A375 (cell line): ENCODE measurements at places on chromosomes 11 and 22. TPM values are rescaled to one million over a fixed set of nuclear protein-coding genes. Genes with fewer than 3 reads are reported as not detected.

PLA2G3 gene
- 0.23 and 0.34 TPM in 2 replicates for total RNA-seq

GAL3ST3 gene
- 0.30 and 0.34 TPM in 2 replicates for total RNA-seq

DRD2 gene
- 1.1 and 1.8 TPM in 2 replicates for total RNA-seq

TMEM191B gene
- total RNA-seq: 0.23 TPM in 1 of 2 replicates, not detected in the other

TPBGL gene
- total RNA-seq: not detected in 2 replicates

C11orf16 gene
- not detected in 2 replicates for total RNA-seq

C11orf42 gene
- total RNA-seq: not detected in 2 replicates

GRAMD1B gene
- 65.2 and 66.8 TPM in 2 replicates for total RNA-seq
